Colonic mucosa (tissue), 4 donors: ENCODE measurements at places on chromosomes 4 and X. TPM values are rescaled to one million over a fixed set of nuclear protein-coding genes. Genes with fewer than 3 reads are reported as not detected.

- no peak within 1 kb of the TSS for H3K27ac ChIP-seq
- no peaks in the 10 kb centered on the region for H3K36me3 ChIP-seq
- DNase-seq, result peak; percentile 53
- H3K4me3 ChIP-seq, result peak within 1 kb of the TSS; percentile 13
These were observed at the start of gene DCHS2 for GRCh38 chr4:154491341-154492271. Gene DCHS2, minus strand, starts transcription at chr4:154491799. Its CDS starts 444 bp downstream, at chr4:154491355.

DNA sequence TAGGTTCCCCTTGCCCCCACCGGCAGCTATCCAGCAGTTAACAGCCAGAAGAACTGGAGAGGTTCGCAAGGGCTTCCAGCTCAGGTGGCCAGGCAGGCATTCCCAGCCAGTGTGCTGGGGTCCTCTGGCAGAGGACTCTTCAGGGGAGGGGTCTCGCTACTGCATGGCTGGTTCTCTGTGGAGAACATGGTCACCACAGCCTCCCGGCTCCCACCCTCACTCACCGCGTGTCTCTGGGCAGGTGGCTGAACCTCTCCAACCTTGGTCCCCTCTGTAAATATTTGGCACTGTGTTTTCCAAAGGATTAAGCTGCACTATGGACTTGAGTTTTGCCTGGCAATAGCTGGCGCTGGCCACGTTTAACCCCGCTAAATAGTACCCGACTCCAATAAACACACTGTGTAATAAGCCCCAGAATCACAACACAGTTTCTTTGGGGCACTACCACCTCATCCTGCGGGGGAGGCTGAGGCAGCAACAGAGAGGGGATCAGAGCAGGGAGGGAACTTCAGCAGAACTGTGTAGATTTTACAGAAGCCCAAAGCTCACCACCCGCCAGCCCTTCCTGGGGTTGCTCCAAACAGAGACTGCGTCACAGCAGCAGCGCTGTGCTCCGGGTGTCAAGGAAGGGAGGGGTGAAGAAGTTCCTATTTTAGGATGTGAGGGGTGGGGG is 15.2 kb downstream of the BCOR start:
- H3K27me3 ChIP-seq, result peaks cover 18% of the 10 kb centered on the region
- no peak overlapping the region for H3K4me3 ChIP-seq
- no peak overlapping the region for H3K27ac ChIP-seq

DNA sequence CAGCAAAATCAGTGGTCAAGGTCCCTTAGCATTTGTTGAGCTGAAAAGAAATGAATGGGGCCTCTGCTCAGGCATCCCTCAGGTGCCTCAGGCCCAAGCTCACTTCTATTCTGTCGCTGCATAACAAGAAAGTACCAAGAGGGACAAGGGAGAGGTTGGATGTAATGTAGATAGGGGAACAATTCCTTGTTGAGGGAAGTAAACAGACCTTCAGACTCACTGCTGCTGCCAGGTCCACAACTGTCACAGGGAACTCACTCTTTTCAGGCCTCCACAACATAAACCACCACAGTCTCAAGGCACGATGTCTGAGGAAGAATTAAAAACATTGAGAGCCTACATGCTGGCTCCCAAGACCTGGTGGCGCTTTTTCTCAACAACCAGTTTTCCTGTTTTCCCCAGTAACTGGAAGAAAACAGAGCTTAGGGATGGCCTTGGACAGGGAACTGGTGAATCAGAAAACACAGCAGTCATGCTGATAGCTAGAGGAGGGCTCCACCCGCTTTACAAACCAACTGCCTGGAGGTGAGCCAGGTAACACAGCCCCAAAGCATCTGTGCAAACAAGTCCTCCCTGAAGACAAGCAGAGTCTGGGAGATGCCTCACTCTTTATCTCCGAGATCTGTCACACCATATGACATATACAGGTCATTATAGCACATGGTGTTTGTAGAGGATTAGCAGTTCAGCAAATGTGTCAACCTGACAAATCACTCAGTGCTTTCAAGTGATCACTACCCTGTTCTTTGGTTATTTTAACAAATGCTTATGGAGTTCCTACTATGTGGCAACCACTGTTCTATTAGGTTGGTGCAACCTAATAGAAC is 14.3 kb upstream of the AWAT1 start:
- no peaks in the 10 kb centered on the region for H3K36me3 ChIP-seq
- H3K4me1 ChIP-seq, result no peaks in the 10 kb centered on the region
- peak; percentile 45 for DNase-seq
- H3K27me3 ChIP-seq, result no peaks in the 10 kb centered on the region
- H3K4me3 ChIP-seq, result no peak overlapping the region

DNA sequence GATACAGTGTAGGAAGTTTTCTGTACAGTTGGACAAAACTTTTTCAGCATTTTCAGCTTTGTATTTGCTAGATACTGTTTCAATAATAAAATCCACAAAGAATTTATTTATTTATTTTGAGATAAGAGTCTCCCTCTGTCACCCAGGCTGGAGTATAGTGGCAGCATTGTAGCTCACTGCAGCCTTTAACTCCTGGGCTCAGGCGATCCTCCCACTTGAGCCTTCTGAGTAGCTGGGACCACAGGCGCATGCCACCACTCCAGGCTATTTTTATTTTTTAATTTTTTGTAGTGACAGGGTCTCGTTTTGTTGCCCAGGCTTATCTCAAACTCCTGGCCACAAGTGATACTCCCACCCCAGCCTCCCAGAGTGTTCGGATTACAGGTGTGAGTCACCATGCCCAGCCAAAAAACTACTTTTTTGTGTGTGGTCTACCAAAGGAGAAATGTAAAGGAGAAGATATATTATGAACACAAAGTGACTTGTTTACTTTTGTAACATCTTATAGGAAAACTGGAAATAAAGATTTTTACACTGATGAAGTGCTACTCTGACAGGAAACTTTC is 13.0 kb upstream of the SOWAHD start:
- no peaks in the 10 kb centered on the region for H3K36me3 ChIP-seq
- H3K4me1 ChIP-seq, result no peaks in the 10 kb centered on the region
- no peak overlapping the region for H3K27ac ChIP-seq
- DNase-seq, result no peak

- no peaks in the 10 kb centered on the region for H3K4me1 ChIP-seq
- no peak overlapping the region for H3K27ac ChIP-seq
- no peaks in the 10 kb centered on the region for H3K36me3 ChIP-seq
- no peak overlapping the region for H3K4me3 ChIP-seq
- no peak for DNase-seq
- H3K27me3 ChIP-seq, result no peaks in the 10 kb centered on the region
These were observed 113.8 kb upstream of the NKX1-1 start for GRCh38 chr4:1519787-1520661.

GRCh38 chrX:148878371-148878770 is 378.0 kb downstream of the AFF2 start:
- H3K27me3 ChIP-seq, result no peaks in the 10 kb centered on the region
- H3K4me1 ChIP-seq, result no peaks in the 10 kb centered on the region
- H3K36me3 ChIP-seq, result no peaks in the 10 kb centered on the region
- H3K4me3 ChIP-seq, result no peak overlapping the region
- H3K27ac ChIP-seq, result no peak overlapping the region
- DNase-seq, result no peak

DNA sequence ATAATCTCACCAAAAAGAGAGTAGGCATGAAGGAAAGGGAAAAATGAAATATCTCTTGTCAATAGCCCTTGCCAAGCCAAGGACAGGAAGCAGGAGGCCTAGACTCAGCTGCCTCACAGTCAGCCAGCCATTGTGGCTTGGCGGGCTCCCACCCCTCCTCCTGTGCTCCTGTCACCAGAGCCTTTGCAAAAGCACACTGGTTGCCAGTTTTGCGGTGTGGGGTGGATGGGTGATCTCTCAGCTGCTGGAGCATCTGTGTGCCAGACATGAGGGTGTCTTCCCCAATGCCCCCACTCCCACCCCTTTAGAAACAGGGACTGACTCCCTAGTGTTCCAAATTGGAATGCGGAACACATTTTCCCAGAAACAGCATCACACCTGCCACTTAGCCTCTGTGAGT is 26.1 kb downstream of the ARHGEF6 start:
- H3K27ac ChIP-seq, result no peak overlapping the region
- H3K4me1 ChIP-seq, result no peaks in the 10 kb centered on the region
- no peaks in the 10 kb centered on the region for H3K27me3 ChIP-seq
- no peaks in the 10 kb centered on the region for H3K36me3 ChIP-seq
- H3K4me3 ChIP-seq, result no peak overlapping the region

DNA sequence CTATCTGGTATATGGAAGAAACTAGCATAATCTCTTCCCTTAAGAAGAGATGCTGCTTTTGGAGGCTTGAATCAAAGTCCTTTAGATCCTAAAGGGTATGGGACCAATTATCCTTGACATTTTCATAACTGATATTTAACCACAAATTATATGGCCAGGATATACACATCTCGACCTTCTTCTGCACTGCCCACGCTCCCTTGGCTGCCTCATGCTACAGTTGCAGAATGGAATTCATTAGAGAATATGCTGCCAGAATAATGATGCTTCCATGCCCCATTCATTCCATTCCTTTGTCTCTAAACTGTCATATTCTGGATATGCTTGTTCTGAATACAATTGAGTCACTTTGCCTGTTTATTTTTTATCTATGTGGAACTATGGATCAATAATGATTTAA is 157.1 kb upstream of the PACRGL start:
- H3K36me3 ChIP-seq, result no peaks in the 10 kb centered on the region
- no peak overlapping the region for H3K4me3 ChIP-seq
- DNase-seq, result no peak
- H3K27me3 ChIP-seq, result no peaks in the 10 kb centered on the region

- no peak overlapping the region for H3K27ac ChIP-seq
- no peaks in the 10 kb centered on the region for H3K4me1 ChIP-seq
- no peak for DNase-seq
- no peak overlapping the region for H3K4me3 ChIP-seq
- no peaks in the 10 kb centered on the region for H3K27me3 ChIP-seq
These were observed 73.2 kb downstream of the HAUS3 start for GRCh38 chr4:2168469-2169319.

DNA sequence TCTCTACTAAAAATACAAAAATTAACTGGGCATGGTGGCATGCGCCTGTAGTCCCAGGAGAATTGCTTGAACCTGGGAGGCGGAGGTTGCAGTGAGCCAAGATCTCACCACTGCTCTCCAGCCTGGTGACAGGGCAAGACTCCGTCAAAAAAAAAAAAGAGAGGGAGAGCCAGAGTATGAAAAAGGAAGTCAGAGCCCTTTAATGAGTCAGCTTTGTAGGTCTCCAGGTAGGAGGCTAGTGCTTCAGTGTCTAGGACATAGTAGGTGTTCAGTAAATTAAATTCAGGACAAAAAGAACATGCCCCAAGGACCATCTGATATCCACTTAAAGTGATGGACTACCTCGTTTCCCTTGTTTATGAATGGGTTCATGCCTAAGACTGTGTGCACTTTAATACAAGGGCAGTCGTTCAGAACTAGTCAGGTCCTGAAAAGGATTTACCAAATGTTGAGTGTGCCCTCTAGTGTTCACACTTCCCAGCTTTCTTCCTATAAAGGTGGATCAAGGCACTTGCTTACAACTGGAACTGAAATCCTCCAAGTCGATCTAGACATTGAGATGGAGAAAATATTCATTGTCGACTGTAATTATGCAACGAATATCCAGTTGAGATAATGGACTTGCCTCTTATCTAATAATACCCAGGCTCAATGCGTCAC is 29.0 kb downstream of the F9 start:
- peak; percentile 44 for DNase-seq
- H3K4me3 ChIP-seq, result no peak overlapping the region
- H3K4me1 ChIP-seq, result no peaks in the 10 kb centered on the region
- H3K27me3 ChIP-seq, result no peaks in the 10 kb centered on the region
- H3K27ac ChIP-seq, result no peak overlapping the region

- DNase-seq, result no peak
- H3K27me3 ChIP-seq, result no peaks in the 10 kb centered on the region
- no peaks in the 10 kb centered on the region for H3K4me1 ChIP-seq
These were observed 330.9 kb downstream of the ARHGAP24 start for GRCh38 chr4:85805891-85806290.

DNA sequence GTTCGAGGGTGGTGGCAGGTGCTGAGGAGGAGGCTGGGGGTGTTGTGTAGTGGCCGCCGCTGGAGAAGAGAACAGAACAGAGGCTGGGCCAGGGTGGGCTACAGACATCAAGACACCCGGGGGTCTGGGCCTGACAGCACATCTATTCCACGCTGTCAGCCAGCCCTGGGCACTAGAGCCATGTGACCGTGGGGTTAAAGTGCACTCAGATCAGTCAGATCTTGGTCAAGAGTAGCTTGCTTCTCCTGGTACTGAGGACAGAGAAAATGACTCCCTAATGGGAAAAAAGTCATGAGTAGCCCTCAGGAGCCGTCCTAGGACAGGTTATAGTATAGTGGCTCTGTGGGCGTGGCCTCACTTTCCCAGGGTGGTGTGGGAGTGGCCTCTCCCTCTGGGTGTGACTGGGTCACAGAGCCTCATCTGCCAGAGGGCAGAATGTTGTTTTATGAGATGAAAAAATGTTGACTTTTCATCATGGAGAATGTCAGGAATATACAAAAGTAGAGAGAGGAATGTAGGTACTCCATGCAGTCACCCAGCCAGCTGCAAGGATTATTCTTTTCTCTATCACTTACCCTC is 19.4 kb downstream of the TRMT44 start:
- no peaks in the 10 kb centered on the region for H3K4me1 ChIP-seq
- DNase-seq, result peak; percentile 76
- no peaks in the 10 kb centered on the region for H3K27me3 ChIP-seq
- H3K4me3 ChIP-seq, result no peak overlapping the region
- H3K36me3 ChIP-seq, result no peaks in the 10 kb centered on the region

DNA sequence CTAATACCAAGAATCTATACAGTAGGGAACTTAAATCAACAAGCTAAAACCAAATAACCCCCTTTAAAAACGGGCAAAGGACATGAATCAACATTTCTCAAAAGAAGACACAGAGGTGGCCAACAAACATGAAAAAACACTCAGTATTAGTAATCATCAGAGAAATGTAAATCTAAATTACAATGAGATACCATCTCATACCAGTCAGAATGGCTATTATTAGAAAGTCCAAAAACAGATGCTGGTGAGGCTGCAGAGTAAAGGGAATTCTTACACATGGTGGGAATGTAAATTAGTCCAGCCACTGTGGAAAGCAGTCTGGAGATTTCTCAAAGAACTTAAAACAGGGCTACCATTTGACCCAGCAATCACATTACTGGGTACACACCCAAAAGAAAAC is 167.8 kb downstream of the PACRGL start:
- DNase-seq, result no peak
- no peak overlapping the region for H3K4me3 ChIP-seq
- H3K27ac ChIP-seq, result no peak overlapping the region
- H3K27me3 ChIP-seq, result no peaks in the 10 kb centered on the region
- H3K36me3 ChIP-seq, result no peaks in the 10 kb centered on the region

IL9R gene
- 0.50 TPM for total RNA-seq

YY2 gene
- 0.66 TPM for total RNA-seq

STOX2 gene
- total RNA-seq, result 0.89 TPM

GPRASP1 gene
- 2.5 TPM for total RNA-seq

RS1 gene
- total RNA-seq, result not detected
